ENCODE measurements at places on chromosomes 1 and 21.

GRCh38 chr21:31354604-31355443, 10.8 kb upstream of the TIAM1 start:
- DNase-seq = peak; percentile 85

- no peak for DNase-seq
Observed at GRCh38 chr1:111422546-111423391, 4.8 kb downstream of the OVGP1 start.

GRCh38 chr1:51157395-51157794, 55.4 kb downstream of the C1orf185 start:
- DNase-seq = no peak

DNA sequence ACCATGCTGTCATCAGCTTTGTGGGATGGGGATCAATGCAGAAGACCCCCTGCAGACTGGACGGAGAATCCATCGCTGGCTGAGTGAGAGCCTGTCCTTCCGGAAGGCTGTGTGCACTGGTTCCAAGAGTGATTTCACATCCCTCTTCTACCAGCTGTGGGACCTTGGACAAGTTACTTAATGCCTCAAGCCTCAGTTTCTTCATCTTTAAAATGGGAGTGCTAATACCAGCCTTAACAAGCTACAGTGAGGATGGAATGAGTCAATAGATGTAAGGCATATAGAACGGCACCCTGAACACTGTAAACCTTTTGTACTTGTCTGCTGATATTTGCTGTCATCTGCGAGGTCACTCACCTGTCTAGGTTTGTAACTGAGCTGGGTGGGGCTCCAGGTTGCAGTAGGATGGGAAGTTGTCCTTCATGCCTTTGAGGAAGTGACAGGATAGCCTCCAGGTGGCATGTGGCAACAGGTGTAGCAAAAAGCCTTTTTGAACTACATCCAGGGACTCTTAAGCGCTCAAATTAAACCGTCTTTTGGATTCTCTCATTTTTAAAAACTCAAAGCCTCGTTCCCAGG, 27.5 kb downstream of the TMEM51 start:
- DNase-seq = no peak

DNA sequence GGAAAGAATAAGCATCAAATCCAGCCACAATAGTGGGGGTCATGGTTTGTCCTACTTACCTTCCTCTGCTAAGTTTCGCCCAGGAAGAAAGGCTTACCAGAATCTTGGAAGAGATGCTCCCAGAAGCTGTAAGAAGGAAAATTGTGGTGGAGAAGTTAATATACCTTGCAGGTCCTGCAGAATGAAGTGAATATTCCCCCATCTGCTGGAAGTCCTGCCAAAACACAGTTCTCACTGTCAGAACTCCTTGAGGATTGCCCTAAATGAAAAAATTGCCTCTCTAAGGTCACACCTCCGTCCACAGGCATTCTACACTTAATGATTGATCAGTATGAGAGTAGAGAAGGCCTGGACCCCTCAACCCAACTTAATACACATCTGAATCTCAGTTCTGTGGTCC, 78.4 kb upstream of the RGS21 start:
- no peak for DNase-seq

- no peak for DNase-seq
Observed at GRCh38 chr1:85607126-85607920, 26.8 kb downstream of the CCN1 start.

- no peak for DNase-seq
Observed at GRCh38 chr21:44527156-44527982, 12.6 kb downstream of the KRTAP10-1 start.

DNA sequence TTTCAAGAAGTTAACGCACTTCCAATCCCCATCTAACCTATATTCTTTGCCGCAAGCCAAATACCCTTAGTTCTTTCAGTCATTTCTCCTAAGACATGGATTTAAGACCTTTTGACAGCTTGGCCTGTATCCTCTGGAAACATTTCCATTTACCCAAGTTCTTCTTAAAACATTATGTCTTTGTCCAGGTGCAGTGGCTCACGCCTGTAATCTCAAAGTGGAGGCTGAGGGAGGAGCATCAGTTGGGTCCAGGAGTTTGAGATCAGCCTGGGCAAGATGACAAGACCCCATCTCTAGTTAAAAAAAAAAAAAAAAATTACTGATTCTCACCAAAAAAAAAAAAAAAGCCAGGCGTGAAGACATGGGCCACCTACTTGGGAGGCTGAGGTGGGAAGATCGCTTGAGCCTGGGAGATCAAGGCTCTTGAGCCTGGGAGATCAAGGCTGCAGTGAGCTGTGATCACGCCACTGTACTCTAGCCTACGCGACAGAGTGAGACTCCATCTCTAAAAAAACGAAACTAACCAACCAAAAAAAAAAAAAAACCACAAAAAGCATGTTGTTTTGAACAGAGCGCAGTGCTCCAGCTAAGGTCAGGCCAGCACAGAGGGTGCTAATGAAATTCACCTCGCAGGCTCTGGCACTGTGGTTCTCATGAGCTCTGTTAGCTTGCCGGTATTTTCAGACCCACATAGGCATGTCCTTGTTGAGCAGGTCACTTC, 36.0 kb downstream of the NUAK2 start:
- peak; percentile 76 for DNase-seq

Data from CD4-positive, alpha-beta T cell treated with Interleukin-6 for 4 hours (primary cell).